ENCODE measurements at places on chromosomes 7 and 10.
A peak's percentile ranks its signal among the peaks of the same experiment; 100 is the strongest.

GRCh38 chr10:22727663-22728062 lies 13.3 kb upstream of the PIP4K2A start:
- DNase-seq = no peak

DNA sequence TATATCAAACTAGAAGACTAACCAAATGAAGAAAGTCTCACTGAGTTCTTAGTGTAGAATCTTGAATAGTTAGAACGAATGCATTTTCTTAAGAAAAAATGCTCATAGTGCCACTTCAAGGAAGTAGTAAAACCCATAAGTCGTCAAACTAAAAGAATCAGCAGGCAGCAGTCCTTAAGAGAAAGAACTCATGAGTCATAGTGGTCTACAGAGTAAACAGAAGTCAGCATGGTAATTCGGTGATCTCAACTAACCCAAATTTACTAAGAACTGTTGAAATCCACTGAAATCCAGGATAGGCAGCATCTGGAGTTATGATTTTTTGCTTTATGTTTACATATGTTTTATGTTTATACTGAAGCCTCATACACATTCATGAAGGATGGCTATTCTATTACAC lies 256.2 kb downstream of the LHFPL3 start:
- no peak for DNase-seq

- no peak for DNase-seq
Measured at GRCh38 chr10:18282094-18282493, 141.9 kb downstream of the CACNB2 start.

DNA sequence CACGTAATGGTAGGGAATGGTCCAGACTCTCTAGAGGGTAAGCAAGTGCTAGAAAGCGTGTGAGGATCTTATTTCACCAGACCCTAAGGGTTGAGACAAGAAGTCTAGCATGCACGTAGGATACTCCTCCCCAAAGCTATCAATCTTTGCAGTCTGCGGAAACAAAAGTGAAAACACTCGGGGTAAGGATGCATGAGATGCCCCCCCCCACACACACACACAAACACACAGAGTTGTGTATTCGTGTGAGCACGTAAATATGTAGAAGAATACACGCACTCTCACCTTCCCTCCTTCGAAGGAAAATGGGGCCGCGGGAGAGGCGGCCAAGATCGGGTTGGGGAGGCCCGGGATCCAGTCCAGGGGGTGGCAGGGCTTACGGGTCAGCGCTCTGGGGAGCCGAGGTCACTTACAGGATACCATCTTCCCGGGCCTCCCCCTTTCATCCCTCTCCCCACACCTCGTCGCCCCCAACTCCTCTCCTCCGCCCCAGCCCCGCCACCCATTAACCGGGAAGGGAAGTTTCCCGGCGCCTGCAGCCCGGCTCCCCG lies 455 bp downstream of the CUL2 start:
- DNase-seq = peak; percentile 2
